Effector memory CD4-positive, alpha-beta T cell (primary cell): ENCODE measurements at places on chromosomes 16 and 17.

DNA sequence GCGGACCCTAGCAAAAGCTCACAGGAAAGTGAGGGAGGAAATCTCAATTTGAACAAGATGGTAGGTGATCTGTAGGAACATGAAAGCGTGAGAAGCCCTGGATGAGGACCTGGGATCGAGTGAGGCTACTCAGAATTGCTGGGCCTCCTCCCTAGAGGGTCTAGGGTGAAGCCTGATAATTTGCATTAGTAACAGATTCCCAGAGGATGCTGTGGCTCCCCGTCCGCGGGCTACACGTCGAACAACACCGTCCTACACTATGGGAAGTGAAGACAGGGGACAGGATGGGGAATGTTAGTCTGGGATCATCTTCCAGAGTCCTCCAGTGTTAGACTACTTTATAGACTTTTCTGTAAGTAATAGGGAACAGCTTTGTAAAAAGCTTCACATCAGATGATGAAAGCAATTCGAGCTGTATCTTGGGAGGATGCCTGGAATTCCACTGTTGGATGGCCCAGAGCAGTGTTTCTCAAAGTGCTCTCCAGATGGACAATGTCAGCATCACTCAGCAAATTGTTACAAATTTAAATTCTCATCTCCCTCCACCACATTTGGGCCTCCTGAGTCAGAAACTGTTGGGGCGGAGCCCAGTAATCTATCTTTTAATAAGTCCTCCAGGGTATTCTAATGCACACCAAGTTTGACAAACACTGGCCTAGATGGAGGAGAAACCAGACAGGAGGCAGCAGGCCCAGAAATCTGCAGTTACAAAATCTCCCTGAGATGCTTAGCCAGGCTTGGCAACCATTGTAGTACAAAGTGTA is 6.5 kb downstream of the FNDC8 start:
- DNase-seq: no peak

GRCh38 chr16:88941913-88942909 is 34.8 kb downstream of the CBFA2T3 start:
- DNase-seq: peak; percentile 15

- peak; percentile 86 for DNase-seq
Measured at GRCh38 chr17:56960596-56961538, at the start of gene COIL. COIL (minus strand) TSS chr17:56961050; CDS start chr17:56961019, 31 bp downstream.

DNA sequence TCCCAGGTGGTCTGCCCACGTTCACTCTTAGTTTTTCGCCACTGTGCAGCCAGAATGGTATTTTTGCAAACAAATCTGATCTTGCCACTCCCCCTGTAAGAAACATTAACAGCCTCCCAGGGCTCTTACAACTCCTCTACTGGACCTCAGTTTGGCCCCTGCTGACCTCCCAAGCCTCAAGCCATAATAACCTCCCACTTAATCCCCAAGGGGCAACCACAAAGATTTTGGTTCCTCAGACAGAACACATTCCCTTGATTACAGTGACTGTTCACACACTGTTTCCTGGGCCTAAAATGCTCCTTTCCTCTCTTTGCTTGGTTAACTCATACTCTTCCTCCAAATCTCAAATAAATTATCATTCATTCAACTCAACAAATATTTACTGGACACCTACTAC is 21.5 kb upstream of the CD300E start:
- DNase-seq: no peak

GRCh38 chr17:68102318-68102758 is 66.8 kb downstream of the KPNA2 start:
- peak; percentile 16 for DNase-seq

- DNase-seq: no peak
Measured at GRCh38 chr17:31318851-31319661, 2.4 kb downstream of the EVI2A start.

DNA sequence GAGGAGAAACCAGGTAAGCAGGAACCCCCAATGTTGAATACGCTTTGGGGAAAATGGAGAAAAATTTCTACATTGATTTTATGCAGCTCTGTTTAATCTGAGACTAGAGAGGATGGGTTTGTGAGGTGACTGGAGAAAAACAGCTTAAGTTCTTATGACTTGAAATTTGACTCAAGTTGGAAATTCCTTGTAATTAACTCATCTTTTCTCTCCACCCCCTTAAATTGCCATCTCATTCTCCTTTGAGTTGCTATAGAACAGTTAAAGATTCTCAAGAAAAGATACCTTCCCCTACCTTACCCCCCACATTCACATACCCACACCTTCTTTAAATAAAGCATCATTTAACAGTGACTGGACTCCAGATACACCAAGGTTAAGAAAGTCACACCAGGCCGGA is 24.2 kb downstream of the ZNRF1 start:
- no peak for DNase-seq

GRCh38 chr17:17812211-17813054 is 24.4 kb downstream of the SREBF1 start:
- DNase-seq: peak; percentile 56

DNA sequence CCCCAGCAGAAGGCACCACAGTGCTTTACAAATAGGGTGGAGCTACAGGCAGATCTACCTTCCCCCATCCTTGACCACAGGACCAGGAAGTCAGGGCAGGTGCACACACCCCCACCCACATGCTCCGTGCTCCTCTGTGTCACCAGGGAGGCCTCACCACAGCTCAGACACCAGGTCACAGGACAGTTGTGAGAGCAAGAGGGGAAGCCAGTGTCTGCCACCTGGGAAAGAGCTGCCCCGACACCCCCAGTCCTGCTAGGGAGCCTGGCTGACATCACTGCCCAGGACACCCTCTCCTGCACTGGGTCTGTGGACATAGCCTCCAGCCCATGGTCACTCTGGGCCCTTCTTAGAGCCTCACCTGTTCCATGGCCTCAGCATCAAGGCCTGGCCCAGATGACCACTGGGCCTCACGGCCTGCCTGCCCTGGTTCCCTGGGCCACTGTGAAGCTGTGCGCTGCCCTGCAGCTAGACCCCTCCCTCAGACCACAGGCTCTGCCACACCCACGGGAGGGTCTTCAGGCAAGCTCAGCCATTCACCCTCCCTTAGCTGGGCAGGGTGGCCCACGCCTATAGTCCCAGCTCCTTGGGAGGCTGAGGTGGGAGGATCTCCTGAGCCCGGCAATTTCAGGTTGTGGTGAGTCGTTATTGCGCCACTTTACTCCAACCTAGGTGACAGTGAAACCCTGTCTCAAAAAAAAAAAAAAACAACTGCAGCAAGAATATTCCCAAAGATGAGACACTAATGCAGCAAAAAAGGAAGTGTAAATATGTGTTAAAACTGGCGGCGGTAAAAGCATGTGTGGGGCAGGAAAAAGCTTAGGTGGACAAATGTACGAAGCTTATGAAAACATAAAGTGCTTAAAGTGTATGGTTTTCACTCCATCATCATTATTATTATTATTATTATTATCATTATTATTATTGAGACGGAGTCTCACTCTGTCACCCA is 14.2 kb downstream of the POLR3K start:
- peak; percentile 51 for DNase-seq

GRCh38 chr17:73101031-73101430 is 8.5 kb upstream of the SLC39A11 start:
- no peak for DNase-seq

DNA sequence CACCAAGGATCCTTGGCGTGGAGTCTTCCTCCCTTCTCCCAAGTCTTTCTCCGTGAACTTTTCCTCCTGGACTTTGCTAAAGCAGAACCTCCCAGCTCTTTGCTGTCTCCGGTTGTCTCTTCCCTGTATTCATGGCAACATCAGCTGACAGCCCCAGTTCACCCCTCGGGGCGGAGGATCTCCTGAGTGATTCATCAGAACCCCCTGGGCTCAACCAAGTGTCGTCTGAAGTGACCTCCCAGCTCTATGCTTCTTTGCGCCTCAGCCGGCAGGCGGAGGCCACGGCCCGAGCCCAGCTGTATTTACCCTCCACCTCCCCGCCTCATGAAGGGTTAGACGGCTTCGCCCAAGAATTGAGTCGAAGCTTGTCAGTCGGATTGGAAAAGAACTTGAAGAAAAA is 943 bp downstream of the CNTROB start:
- DNase-seq: no peak

DNA sequence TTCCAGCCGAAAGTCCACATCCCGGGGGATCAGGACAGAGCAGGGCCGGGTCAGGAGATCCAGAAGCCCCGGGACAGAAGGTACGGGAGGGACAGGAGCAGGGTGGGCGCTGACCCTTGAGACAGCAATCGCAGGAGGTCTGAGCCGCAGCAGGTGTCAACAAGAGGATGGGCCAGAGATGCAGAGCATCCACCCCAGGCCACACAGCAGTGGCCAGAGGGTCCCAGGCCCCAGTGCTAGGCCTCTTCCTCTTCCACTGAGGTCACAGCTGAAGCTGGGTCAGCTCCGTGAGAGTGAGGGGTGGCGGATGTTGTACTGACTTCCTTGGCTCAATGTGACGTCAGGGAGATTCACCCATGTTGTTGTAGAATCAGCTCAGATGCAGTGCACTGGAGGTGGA is 8.7 kb upstream of the RNF213 start:
- DNase-seq: no peak

GRCh38 chr16:82201351-82201750 is 31.3 kb upstream of the MPHOSPH6 start:
- no peak for DNase-seq

DNA sequence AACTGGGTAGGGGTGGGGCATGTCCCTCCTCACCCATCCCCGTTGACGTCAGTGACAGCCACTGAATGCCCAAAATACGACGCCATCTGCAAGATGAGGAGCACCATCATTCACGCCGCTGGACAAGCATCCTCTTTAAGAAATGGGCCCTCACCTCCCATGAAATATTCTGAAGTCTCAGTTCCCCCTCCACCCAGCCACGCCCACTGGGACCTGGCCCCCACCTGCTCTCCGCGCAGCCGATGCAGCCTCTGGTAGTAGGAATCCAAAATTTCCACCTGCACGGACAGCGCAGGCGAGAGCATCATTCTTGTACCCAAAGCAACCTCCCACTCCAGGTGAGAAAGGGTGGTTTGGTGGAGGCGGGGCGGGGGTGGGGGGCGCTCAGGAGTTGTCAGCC is 5.6 kb downstream of the ITGA2B start:
- DNase-seq: no peak

DNA sequence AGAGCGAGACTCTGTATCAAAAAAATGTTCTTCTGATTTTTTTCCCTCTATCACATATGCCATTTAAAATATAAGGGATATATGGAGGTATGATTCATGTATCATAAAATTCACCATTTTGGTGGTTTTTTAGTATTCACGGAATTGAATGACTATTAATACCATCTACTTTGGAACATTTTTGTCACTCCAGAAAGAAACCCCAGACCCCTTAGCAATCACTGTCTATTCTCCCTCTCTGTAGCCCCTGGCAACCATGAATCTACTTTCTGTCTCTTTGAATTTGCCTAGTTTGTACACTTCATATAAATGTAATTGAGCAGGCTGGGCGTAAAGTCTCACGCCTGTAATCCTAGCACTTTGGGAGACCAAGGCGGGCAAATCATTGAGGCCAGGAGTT is 75.9 kb downstream of the PRKCA start:
- no peak for DNase-seq

DNA sequence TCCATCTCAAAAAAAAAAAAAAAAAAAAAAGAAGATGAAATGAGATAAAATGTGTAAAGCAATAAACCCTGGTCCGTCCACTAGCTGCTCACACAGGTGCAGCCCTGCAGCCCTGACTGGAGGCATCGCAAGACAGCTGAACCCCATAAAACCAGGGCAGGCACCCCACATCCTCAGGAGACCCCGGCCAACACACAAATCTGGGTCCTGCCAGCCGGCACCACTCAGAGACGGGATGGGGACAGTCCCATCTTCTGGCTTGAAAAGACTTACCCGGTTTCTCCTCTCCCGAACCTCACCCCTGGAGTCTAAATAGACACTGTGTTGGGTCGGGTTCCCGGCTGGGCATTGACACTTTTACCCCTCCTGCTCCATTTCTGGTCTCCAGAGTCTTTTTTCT is 52.7 kb upstream of the TNRC6C start:
- DNase-seq: no peak

DNA sequence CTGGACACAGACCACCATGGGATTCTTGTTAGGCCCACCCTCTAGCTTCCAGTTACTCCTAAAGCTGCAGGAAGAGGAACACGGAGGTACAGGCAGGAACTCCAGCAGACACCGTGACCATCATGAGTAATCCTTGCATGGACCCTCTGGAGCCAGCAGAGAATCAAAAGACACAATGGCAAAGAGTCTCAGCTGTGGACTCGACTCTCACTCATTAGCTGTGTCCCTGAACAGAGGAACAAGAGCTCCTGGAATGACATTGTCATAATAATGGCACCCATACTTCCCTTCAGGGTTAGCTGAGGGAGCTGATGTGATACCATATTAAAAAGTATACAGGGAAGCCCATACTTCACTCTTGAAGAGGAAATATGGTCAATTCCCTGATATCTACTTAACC is 176.3 kb upstream of the ASIC2 start:
- no peak for DNase-seq

DNA sequence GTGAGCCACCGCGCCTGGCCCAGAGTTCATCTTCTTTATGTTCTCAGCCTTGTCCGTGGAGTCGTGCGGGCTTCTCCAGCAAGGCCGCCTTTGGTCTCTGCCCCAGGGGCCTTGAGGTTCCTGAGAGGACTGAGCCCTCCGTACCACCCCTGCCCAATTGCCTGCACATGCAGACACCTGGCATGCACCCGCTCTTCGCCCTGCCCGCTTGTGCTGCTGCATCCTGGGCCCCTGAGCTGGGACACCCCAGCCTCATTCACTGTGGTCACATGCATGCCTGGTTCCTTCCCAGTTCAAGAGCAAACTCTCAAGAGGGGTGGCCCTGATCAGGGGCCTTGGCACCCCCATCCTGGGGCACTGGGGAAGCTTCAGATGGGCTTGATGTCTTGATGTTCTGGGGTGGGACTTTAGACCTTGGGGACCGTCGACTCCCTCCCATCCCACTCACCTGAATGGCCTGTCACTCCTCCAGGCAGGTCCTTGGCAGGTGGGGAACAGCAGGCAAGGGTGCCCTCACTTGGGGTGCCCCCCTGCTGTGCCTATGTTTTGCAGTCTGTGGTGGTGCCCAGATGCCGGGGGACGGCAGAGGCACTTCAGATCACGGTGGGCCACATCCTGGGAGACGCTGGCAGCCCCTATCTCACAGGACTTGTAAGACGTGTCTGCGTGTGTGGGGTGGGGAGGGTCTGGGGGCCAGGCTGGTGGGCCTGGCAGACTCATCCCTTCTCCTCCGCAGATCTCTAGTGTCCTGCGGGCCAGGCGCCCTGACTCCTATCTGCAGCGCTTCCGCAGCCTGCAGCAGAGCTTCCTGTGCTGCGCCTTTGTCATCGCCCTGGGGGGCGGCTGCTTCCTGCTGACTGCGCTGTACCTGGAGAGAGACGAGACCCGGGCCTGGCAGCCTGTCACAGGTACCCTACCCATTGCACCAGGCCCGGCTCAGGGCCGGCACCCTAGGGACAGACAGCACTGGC is 12.7 kb upstream of the SPNS2 start:
- no peak for DNase-seq

DNA sequence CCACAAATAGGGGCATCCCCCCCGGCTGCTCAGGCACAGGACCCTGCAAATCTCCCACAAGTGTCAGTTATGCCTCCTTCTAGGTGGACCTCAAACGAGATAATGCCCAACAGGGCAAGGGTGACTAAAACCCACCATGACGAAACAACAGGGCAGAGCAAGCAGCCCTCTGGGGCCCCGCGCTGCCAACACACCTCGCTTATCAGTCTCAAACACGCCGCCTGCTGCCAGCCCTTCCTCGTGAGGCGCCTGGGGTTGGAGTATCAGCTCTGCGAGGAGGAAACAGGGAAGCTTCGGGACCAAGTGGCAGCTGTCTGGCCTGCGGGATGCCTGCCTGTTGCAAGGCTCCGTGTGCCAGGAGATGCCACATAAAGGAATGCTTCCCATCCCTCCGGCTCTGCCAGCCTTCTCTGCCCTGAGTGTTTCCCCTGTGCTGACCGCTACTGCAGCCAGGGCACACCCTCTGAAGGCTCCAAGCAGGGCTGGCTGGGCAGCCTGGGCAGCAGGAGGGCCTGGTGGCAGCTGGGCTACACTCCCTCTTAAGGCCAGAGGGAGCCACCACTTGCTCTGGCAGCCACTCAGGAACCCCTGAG is 2.5 kb downstream of the SMIM5 start:
- no peak for DNase-seq
